ENCODE measurements at places on chromosomes 4 and X. TPM values are rescaled to one million over a fixed set of nuclear protein-coding genes. Genes with fewer than 3 reads are reported as not detected.

DNA sequence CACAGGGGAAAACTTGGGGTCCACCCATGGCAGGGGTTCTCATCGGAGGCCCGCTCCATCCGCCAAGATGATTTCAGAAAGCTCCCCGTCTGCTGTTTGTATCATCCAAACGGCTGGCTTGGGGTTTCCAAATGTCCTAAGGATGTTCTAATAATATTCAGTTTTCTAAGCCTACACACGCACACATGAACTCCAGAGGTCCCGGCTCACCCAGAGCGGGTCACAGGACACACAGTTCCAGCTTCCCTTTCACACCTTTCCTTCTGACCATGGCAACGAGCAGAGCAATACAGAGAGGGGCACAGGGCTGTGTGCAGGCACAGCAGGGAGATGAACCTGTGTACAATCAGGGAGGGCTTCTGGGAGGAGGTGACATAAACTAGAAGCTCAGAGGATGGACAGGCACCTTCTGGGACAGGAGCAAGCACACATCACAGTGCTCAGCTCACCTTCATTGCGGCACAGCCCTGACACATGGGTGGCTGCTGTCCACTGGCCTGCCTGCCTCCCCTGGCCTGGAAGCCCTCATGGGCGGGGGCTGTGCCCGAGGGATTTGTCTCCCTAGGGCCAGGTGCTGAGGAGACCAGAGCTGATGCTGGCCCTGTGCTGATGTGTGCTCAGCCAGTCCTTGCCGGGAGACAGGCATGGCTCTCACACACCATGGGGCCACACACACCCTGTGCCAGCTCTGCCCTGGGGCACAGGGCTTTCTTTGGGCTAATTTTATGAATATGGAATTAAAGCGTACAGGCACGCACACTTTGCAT lies 44.8 kb downstream of the ABLIM2 start:
- H3K27ac ChIP-seq: no peak overlapping the region
- no peak overlapping the region for H3K4me3 ChIP-seq

DNA sequence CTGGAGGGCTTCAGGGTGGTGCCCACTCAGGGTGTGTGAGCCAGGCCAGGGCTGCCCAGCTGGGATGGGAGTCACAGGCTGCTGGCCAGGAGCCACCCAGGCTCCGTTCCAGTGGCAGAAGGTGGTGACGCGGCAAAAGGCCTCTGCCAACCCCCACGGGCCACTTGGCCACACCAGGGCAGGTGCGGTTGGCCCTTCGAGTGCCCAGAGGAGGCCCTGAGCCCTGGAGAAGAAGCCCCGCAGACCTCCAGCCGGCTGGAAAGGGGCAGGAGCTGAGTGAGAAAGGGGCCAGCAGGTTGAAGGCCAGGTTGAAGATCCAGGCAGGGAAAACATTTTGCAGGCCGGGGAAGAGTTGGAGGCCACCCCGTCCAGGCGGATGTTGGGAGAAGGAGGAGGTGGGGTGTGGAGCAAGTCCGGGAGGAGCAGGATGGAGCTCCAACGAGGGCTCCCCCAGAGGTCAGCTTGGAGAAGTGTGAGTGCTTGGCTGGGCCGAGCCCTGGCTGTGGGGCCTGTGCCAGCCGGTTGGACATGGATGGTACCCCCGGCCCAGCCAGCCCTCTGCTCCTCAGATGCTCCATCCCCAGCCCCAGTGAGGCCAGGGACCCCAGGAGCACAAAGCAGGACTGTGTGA lies 2.8 kb upstream of the CPLX1 start:
- H3K4me1 ChIP-seq: peaks cover 15% of the 10 kb centered on the region
- H3K4me3 ChIP-seq: no peak overlapping the region
- H3K27ac ChIP-seq: no peak overlapping the region
- no peak for DNase-seq
- no peaks in the 10 kb centered on the region for H3K27me3 ChIP-seq

Gene MED12
- 44.9 TPM for total RNA-seq

Gene LINC00632
- 22.6 TPM for total RNA-seq

Gene SMPX
- total RNA-seq: not detected
